Islet precursor cell (in vitro differentiated cells): ENCODE measurements at places on chromosomes 12 and 14.

- no peak for DNase-seq
Measured at GRCh38 chr14:96088074-96088473, 48.9 kb downstream of the C14orf132 start.

- DNase-seq = no peak
Measured at GRCh38 chr12:18382236-18382885, 121.0 kb downstream of the PIK3C2G start.

- no peak for DNase-seq
Measured at GRCh38 chr12:44077294-44077693, 241.4 kb downstream of the TMEM117 start.

DNA sequence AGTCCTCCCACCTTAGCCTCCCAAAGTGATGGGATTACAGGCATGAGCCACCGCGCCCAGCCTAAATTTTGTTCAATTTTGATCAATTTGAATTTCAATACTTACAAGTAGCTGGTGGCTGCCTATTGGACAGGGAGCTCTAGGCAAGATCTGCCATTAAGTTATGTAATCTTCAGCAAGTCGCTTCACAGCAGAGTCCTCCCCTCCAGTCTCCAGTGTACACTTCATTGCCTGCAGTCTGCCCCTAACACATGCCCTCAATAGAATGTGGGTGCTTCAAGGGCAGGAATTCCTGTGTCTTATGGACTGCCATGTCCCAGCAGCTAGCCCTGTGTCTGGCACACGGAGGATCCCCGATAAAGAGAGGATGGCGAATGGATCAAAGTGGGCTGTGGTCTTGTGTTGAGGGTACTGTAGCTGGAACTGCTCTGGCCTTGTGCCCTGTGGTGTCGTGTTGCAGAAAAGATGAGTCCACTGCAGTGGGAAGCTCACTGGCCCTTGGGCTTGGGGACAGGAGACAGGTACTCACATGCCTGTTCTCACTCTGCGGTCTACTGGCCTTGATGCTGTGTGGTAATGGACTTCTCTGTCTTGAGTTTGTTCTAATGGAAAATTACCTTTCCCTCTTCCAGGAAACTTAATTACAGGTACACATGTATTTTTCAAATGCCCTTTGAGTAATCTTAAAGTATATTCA is 67.6 kb downstream of the TECPR2 start:
- no peak for DNase-seq

DNA sequence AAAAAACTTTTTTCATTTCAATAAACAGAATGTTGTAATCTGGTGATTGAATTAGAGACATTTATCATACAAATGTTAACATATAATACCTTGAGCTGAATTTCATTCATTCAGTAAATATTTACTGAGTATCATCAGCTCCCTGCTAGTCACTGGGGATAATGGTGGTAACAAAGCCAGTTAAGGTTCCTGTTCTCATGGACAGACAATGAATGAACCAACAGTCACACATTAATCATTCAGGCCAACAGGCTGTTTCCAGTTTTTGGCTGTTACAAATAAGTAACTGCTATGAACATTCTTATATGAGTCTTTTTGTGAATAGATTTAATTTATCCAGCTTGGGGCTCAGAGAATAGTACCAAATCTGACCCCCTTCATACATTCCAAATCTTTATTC is 13.5 kb downstream of the EXD2 start:
- no peak for DNase-seq

DNA sequence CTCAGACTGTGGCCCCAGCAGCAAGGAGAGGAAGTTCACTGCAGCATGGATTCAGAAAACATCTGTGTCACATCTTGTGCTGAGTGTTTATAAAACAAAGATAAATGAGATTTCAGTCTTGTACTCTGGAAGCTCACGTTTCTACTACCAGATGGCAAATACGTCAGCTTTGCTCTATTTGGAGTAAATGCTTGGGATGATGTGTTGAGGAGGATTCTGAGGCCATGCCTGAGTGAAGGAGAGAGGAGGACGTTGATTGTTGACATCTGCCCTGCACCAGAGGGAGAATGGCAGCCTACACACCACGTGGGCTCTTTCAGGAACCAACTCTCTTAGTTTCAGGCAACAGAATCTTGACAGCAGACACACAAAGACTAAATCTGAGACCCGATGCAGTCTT is 188.9 kb downstream of the TMEM132C start:
- DNase-seq = no peak

GRCh38 chr12:19867151-19867550 is 427.9 kb downstream of the AEBP2 start:
- no peak for DNase-seq

DNA sequence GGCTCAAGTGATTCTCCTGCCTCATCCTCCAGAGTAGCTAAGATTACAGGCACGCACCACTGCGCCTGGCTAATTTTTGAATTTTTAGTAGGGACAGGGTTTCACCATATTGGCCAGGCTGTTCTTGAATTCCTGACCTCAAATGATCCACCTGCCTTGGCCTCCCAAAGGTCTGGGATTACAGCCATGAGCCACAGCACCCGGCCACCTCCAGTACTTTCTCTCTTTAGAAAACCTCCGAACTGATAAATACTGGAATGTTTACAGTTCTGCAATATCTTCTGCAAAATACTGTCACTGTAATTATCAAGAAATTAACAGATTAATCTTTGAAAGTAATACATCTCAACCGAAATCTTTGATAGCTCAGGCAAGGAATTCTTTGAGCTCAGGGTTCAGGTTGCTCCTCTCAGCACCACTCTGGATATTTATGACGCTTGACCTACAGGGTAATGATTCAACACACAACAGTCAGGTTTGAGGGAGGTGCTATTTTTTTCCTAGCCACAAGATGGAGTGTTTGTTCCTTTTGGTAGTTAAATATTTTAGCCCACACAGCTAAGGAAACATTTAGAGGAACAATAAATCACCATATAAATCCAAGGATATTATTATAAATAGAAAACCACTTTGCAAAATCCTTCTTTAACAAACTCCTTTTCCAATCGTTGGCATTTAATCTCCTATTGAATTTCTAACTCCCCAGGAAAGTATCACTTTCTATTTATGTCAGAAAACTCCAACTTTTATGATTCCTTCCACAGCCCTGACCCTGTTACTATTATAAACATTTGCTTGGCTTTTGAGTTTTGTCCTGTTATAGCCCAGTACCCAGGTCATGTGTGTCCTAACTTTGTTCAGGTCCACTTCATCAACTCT is 48.6 kb upstream of the GTF2A1 start:
- no peak for DNase-seq

DNA sequence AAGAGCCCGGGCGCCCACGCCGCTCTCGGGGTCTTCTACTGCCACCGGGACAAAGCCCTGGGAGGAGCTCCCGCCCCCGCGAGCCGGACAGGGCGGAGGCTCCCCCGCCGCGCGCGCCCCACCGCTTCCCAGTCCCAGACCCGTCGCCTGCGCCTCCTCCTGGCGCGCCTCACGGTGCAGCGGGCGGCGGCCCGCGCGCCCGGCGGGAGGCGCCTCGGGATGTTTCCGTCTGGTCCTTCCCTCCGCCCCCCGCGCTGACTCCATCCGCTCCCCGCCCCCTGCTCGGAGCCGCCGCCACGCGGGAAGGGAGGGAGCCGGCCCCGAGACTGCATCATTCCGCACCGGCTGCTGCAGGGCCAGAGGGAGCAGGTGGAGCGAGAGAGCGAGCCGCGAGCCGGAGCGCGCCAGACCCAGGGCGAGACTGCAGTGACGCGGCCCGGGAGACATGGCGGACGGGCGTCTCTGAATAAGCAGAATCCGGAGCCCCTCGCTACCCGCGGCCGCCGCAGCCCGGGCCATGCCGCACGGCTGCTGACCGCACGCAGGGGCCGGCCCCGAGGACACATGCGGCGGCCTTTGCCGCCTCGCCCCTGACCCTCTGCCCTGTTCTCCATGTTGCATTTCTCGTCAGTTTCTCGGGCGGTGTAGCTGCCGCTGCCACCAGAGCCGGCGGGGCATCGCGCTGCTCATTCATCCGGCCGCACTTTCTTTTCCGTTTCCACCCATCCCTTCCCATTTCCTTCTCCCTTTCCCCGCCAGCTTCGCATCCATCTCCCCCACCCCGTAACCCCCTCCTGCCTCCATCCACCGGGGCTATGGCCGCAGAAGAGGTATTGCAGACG is at the start of gene BICD1:
BICD1 (plus strand) TSS at position 331 of the 842 bp plus-strand sequence; CDS start at position 816, 485 bp downstream.
- peak; percentile 98 for DNase-seq

GRCh38 chr14:22623047-22623446 is 21.1 kb downstream of the OR6J1 start:
- no peak for DNase-seq

- DNase-seq = peak; percentile 57
Measured at GRCh38 chr12:2642176-2642892, 152.4 kb upstream of the FKBP4 start.

- DNase-seq = no peak
Measured at GRCh38 chr14:92670160-92670559, 78.3 kb downstream of the LGMN start.

DNA sequence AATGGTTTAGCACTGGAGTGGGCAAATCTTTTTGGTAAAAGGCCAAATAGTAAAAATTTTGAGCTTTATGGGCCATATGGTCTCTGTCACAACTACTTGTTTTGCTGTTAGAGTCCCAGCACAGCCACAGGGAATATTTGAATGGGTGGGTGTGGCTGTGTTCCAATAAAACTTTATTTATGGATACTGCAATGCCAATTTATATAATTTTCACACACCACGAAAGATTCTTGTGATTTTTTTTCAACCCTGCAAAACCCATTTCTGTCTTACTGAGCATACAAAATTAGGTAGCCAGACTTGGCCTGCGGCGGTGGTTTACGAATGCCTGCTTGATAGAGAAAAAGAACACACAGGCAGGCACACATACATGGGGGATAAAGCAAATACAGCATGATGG is 28.3 kb downstream of the TMEM120B start:
- no peak for DNase-seq

GRCh38 chr12:37547611-37548010 is 769.0 kb upstream of the ALG10B start:
- DNase-seq = no peak

DNA sequence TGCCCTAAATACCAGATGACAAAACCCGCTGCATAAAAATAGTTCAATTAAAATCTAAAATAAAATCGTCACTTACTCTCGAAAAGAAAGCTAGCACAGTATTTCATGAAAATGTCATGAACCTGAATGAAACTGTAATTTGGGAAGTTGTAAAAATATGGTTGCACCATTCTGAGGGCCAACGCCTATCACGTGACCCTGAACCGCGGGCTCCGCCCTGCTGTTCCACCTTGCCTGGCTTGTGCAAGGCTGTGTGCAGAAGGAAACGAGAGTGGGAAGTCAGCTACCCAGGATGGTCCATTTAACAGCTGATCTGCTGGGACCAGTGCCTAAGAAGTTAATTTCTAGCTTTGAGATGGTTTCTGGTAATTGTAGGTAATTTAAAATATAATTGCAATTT is 91.7 kb upstream of the BMP4 start:
- no peak for DNase-seq

- DNase-seq = no peak
Measured at GRCh38 chr12:79444089-79444488, 246.7 kb downstream of the PAWR start.

DNA sequence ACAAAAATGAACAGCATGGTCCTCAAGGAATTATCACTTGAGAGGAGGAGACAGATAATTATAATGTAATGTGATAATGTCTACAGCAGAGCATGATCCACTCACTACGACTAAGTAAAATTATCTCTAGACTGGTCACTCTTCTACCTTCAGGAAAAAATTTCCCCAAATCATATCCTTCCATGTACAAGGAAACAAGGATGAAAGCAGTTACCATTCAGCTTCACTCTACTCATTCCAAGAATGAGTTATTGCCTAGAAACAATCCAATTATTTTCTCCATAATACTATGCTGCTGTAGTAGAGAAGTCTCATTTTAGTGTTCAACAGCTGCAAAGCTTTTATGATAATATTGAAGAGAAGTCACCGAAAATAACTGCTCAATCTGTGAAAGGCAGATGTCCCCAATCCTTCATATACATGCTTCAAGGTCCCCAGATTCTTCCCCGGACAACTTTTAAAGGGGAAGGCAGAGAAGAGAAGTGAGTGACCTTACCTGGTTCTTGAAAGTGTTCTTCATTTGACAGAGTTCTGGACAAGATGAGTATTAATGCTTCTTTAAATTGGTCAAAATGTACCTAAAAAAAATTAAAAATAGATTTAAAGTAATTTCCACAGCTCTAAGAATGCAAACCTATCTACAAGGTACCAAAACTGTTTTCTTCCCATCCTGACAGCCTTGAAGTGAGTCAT is 24.6 kb downstream of the NIN start:
- DNase-seq = no peak

DNA sequence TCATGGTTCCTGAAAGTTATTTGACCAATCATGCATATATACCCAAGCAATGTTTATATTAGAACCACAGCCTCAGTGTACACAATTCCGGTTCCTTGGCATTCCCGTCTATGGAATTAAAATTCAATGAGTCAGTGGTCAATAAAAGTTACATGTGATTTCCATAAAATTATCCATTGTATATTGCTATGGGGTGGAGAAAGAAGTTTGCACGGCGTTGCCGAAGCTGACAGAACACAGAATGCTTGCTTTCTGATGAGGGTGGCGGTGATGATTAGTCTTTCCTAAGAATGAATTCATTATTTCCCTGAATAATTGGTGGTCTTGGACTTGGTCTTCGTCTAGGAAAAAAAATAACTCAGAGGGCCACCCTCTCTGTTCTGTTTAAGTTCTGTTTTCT is 214.1 kb downstream of the ANO2 start:
- no peak for DNase-seq

DNA sequence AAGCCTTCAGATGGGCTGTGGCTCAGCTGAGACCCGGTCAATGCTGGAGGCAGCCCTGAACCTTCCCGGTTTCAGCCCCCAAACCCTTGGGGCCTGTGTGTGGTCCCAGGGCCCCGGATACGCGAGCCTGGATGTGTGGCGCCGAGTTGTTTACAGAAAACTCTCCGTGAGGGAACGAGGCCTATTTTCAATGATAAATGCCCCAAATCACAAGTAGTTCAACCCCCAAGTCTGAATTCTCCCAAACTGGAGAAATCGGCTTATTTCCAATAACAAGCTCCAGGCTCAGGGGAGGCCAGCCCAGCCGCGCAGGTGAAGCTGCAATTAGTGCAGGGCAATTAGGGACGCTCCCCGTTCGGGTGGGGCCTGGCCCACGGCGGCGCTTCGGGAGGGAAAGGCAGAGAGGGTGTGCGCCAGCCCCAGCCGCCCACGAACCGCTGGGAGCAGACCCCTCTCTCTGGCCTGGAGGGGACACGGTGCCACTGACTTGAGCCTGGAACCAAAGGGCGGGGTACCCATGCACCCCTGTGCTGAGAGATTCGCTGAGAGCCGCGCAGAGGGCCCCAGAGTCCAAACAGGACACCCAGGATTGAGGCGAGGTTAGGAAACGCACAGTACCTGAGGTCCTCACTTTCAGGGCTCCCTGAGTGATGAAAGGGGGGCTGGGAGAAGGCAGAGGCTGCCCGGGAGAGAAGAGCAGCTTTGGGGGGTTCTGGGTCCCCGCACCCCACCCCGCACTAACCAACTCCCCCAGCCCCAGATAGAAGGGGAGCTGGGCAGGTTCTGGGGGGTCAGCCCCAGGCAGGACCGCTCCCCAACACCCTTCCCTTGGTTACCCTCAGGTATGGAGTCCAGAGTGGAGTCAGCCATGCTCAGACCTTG is 14.2 kb upstream of the ANKRD9 start:
- DNase-seq = no peak
